CD8-positive, alpha-beta T cell (primary cell): ENCODE measurements at places on chromosomes 3 and 15.

DNA sequence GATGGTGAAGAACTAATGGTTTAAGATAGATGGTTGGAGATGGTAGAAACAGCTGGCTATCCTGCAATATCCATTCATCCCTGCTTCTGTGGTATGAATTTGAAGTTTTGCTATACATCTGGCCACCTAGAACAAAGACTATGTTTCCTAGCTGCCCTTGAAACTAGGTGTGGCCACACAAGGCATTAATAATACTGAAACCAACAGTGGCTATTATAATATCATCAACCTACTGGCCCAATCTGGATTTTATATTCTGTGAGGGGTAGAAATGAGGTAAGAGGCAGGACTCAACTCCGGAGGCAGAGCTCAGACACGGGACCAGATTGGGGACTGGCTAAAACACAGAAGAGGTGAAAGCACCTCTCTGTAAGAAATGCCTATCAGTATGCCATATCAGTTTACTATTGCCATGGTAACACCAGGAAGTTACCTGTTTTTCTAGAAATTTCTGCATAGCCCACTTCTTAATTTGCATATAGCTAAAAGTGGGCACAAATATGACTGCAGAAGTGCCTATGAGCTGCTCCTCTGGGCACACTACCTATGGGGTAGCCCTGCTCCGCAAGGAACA lies 8.4 kb downstream of the IFT80 start:
- no peak for DNase-seq

- no peak for DNase-seq
These were observed 265.0 kb downstream of the THRB start for GRCh38 chr3:24229468-24230221.

- no peak for DNase-seq
These were observed 29.8 kb upstream of the LPP start for GRCh38 chr3:188124184-188124583.

GRCh38 chr15:96914081-96914480 lies 583.6 kb downstream of the NR2F2 start:
- no peak for DNase-seq

- DNase-seq, result no peak
These were observed at the start of gene LARP6 for GRCh38 chr15:70853973-70854665. Gene LARP6 (minus strand): TSS chr15:70854157. CDS start chr15:70854088, 69 bp downstream.

DNA sequence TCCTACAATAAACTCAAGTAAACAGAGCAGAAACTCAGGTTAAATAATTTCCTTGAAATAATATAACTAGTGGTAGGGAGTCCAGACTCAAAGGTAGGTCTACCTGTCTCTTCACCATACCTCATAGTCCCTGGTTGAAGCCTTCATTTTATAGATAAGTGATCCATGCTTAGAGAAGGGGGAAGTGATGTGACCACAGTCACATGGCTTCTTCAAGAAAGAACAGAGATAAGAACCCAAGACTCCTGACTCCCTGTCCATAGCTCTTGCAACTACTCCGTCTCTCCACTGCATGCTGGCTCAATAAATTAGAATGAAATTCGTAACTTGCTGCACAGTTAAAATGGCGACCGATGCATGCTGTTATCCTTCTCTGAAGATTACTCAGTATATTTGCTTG lies 11.0 kb upstream of the C15orf61 start:
- DNase-seq, result no peak

DNA sequence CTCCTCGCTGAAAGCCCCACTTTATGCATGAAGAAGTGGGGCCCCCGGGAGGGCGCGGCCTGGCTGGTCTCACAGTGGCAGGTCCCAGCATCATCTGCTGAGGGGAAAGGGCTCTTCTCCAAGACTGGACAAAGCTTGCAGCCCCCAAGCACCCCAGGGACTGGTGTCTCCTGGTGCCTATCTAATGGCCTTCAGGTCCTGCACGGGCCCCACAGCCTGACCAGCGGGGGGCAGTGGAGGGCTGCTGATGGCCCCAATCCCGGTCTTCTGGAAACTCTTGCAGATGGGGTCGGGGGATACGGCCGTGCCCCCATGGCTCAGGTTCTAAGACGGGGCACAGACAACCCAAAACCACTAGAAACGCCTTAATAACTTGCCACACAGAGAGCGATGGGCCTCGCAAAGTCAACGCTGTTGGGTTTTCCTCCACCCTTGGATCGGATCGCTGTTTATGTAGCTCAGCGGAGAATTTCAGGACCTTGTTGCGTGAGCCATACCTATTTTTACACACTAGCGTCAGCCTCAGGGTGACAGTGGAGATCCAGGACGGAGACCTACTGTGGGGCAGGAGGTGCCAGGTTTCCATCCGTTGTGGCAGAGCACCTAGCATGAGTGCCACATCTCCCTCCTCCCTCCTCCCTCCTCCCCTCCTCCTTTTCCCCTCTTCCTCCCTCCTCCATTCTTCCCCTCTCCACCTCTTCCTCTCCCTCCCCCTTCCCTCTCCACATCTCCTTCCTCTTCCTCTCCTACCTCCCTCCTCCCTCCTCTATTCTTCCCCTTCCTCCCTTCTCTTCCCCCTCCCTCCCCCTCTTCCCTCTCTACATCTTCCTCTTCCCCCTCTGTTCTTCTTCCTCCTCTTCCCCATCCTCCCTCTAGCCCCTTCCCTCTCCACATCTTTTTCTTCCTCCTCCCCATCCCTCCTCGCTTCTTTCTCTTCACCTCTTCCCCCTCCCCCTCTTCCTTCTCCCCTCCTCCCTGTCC lies 79.3 kb upstream of the ALDH1L1 start:
- no peak for DNase-seq

DNA sequence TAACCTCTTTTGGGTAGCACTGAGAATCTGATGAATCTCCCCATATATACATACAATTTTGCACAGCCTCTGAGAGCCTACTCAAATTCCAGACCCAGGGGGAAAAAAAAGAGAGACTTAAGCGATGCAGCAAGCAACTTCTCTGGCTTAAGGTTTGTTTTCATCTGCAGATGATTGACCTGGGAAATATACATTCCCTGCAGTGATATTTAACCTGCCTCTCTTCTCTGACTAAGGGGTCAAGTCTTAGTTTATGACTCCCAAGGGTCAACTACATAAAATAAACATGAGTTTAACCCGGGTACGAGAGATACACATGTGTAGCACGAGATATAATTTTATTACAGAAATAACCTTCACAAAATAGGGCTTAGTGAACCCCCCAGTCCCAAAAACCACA lies 737.8 kb downstream of the TUSC7 start:
- DNase-seq, result no peak

DNA sequence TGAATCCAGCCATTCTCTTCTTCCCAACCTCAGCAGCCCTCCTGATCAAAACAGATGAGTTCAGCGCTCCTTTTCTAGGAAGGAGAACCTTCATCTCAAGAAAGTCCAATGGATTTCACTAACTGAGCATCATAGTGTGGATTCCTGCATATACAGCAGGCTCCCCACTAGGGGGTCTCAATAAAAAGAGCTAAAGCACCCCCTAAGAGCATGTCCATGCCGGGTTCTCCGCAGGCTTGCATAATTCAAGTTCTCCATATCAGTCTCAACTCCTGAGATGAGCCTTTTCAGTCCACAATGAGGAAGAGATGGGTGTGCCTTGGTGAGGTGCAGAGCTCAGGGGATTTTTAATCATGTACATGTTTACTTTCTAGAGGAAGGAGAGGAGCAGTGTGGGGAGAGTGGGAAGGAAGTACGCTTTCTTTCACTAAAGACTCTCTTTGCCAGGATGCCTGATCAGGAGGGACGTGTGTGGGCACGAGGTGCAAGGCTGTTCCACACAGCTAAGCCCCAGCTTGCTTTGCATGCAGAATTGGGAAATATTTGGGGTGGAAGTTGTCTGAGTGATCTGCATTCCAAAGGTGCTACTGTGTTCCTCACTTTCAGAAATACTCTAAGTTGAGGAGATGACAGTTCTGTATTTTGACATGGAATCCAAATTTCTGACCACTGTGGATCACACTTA lies 563.5 kb downstream of the OCA2 start:
- DNase-seq, result no peak

- no peak for DNase-seq
These were observed 542 bp downstream of the PLOD2 start for GRCh38 chr3:146160321-146160963.

DNA sequence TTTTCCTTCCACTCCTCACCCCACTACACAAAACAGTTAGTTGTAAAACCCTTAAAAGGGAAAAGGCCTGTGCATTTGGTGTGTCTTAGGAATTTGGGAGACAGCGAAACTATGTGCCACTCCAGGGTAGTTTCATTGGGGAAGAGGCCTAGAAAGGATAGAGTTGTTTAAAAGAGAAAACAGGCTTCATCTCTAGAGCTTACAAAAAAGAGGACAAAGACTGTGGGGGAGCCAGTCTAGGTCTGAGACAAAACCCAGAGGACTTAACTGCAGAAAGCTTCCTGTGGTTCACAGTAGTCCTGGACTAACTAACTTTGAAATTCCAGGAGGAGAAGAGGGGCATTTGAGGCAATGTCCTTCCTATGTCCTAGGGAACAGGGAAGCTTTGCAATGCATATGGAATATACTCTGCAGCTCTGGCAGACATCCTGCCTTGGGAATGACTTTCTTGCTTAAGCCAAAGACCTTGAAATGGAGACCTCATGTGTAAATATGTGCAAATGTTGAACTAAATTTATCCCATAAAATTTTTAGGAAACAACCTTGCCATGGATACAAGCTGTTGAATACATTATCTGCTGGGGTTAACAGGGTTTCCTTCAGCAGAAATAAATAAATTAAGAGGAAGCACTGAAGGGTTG lies 159.4 kb downstream of the LSAMP start:
- no peak for DNase-seq

DNA sequence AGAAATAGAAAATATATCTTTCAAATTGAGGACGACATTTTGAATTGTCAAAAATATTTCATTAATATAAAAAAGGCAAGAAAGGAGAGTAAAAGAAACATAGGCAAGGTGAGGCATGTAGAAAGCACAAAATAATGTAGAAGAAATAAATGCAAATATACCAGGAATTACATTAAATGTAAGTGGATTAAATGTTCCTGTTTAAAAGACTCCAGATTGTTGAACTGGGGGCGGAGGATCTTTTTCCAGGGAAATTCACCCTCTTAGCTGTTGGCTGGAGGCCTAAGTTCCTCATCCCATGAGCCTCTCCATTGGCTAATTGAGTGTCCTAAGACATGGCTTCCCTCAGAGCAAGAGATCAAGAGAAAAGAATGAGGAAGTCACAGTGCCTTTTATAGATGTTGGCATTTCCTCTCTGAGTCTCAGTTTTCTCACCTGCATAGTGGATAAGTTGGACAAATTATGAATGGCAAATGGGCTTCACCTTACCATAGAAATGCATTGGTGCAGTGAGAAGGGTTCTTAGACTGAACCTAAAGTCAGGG lies 147.4 kb upstream of the SMAD3 start:
- no peak for DNase-seq

GRCh38 chr3:195113048-195113447 lies 157.9 kb downstream of the XXYLT1 start:
- no peak for DNase-seq

GRCh38 chr15:34616613-34617012 lies 33.2 kb upstream of the GOLGA8B start:
- no peak for DNase-seq

GRCh38 chr15:70133781-70134421 lies 36.2 kb upstream of the TLE3 start:
- DNase-seq, result no peak

DNA sequence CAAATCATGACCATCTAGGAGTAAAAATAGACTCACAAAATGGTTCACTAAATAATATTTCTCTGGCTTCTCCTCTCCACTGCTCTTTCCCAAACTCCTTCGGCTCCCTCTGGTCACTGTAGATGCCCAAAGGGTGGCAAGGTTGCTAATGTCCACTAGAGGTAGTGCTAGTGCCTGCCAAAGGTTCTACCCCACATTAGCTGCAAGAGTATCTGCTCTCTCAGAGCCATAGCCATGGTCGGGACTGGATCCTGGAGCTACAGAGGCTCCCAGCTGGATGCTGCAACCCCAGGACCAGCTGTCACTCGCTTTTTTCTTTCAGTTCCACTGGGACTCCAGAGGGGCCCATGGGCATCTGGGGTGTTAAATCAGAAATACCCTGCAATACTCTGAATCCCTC lies 8.5 kb downstream of the HTR3D start:
- no peak for DNase-seq

DNA sequence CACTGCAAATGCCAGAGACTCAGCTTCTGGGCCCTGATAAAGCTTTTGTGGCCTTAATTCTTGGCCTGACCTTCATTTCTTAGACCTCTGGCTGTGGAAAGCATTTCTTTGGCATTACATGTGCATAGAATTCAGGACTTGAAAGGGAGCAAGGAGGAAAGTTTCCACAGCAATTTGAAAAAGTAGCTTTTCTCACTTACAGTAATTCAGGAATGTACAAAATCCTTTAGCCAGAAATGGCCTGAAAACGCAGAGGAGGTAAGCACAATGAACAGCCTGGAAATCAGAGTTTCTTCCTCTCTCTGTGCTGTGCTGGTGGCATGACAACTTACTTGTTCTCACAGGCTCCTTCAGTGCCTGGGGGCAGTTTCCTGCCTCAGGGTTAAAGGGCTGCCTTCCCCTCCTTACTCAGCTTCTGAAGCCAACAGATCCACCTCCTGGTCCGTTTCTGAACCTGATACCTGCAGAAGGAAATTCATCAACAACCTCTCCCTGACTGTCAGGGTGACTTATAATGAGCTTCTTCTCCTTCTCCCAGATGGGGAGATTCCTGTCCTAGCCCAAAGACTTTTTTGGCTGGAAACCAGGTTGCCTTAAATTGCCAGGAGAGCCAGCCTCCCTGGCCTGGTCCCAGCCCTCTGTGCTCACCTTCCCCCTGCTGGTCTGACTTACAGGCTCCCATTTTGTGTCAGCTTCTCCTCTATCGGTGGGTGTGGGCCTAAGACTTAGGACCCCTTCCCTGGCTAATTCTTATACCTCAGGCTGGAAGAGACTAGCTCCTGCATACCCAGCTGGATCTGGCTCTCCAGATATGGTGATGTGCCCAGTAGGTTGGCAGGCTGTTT lies 102.3 kb downstream of the MYRIP start:
- no peak for DNase-seq

- no peak for DNase-seq
These were observed 211.9 kb downstream of the SV2B start for GRCh38 chr15:91311986-91312385.

DNA sequence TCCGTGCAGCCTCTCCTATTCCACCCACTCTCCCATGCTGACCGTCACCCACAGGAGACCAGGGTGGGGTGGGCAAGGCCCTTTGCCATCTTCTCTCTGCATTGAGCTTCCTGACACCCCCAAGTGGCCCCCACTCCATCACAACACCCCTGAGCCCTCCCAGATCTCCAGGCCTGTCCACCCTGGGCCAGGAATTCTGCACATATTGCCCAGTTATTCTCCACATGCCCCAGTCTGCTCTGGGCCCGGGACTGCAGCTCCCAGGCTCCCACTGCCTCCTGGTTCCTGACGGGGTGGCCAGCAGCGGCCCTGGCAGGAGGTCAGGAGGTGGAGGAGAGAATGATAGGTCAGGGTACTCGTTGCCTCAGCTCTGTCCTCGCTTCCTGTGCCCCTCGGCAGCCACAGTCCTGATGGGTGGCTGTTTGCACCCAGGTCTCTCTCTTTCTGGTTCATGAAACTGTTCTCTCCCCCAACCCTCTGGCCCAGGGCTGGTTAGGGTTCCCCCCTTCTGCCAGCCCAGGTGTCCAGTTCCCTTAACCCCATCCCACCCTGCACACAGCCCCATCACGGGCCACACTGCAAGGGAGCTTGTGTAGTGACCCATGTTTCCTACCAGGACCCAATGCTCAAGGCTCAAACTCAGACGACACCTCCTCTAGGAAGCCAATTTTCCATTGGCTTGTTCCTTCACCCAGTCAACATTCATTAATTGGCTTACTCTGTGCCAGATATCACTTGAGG lies 47.3 kb downstream of the IQSEC1 start:
- no peak for DNase-seq

GRCh38 chr3:184166671-184167070 lies 8.0 kb upstream of the AP2M1 start:
- DNase-seq, result no peak
